Germinal center (tissue), 1 donor: ENCODE measurements at places on chromosomes 7 and 10.

GRCh38 chr10:108721874-108722273 lies 1201.4 kb downstream of the XPNPEP1 start:
- no peak for DNase-seq

DNA sequence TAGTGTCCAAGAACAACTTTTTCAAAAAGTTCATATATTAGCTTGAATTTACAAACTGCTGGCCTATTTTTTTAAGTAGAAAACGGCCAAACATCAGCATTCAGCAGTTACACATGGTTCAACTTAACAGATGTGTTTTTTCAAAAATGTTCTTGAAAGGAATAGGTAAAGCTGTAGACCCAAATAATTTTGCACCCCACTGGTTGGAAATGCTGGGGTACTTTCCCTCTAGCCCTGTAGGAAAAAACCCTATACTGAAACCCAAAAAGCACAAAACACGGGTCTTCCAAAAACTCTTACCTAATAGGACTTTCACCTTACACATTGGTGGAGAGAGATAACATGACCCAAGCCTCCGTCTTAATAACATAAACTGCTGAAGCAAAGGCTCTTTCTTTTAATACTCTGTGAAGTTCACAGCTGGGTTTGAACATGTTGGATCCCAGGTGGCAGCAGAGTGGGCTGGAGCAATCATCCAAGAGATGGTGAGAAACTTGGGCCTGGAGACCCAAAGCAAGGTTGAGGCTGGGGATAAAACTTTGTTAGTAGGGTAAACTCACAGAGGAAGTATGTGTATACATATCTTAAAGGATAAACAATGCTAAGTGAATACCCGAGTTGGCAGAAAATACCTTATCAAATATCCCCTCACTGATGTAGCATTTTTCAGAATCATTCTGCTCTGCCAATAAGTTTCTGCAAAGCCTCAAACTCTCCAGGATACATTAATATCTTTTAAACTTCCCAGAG lies 629 bp upstream of the DNAJC9 start:
- DNase-seq, result no peak

DNA sequence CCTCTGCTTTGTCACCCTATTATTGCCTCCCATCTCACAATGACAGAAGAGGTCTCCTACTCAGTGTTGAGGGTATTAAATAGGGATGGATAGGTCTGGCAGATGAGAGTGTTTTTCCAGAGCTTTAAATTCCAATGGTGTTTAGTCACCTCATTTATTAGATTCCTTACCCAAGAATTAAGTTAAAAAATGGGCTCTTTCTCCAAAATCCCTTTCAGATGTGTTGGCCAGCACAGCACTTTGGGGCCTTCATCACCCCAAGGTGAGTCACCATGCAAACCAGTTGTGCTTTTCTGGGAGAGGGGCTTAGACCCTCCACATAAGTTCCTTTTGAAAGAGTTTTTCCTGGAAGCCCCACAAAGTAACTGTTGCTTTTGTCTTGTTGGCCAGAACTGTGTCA lies 78.4 kb downstream of the CYP26A1 start:
- DNase-seq, result no peak

DNA sequence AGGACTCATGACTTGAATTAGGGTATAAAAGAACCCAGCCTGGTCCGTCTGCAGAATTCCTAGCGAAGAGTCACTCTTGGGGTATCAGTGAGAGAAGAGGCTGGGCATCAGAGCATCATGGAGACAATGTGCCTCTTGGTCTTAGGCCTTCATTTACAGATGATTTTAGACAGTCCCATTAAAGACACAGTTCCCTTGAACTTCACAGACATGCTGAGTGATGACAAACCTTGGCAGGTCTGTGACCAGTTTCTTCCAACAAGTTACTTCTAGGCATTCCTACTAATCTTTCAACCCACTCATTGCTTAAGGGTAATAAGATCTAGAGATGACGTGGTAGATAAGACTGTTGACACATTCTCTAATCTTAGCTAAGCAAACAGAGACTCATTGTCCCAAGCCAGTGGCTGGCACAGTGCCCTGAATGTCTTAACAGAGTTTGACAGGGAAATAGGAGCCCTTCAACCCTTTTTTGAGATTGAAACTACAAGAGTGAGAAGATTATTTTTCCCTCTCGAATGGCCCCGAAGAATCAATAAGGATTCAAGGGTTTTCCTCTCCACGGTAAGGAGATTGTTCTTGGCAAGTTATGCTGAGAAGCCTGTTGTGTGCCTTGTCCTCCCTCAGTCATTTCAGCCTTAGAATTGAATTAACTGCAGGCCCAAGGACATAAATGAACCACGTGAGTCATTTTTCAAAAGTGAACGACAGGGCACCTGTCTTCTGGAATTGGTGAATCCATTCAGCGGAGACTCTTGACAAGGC lies 281.1 kb downstream of the CCDC3 start:
- no peak for DNase-seq

GRCh38 chr7:12031186-12031585 lies 179.9 kb upstream of the TMEM106B start:
- no peak for DNase-seq

- no peak for DNase-seq
Observed at GRCh38 chr7:102236102-102236501, 50.6 kb upstream of the SH2B2 start.

DNA sequence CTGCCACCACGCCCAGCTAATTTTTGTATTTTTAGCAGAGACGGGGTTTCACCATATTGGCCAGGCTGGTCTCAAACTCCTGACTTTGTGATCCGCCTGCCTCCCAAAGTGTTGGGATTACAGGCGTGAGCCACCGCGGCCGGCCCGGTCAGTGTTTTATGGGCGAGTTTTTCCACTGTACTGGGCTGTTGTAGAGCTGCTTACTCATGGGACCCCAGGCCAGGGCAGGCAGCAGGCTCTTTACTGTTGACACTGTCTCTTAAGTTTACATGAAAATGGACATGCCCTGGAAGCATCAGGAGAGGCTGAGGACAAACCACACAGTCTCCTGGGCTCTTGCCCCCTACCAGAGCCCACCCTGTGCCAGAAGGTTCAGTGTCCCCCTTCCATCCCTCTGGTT lies 11.2 kb downstream of the NACAD start:
- DNase-seq, result no peak

DNA sequence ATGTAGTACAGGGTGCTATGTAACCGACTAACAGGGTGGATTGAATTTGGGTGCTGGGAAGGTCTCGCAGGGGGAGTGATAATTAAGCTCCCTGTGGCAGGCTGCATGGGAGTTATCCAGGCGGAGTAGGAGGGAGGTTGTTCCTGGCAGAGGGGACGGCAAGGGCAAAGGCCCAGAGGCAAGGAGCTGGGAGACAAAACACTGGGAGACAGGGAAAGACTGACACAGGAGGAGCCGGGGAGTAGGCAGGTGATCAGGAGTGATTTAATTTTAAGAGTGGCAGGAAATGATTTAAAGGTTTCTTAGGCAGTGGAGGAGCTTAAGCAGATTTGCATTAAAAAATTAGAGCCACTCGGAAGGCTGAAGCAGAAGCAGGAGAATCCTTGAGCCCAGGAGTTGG lies 40.7 kb upstream of the LEP start:
- DNase-seq, result no peak

DNA sequence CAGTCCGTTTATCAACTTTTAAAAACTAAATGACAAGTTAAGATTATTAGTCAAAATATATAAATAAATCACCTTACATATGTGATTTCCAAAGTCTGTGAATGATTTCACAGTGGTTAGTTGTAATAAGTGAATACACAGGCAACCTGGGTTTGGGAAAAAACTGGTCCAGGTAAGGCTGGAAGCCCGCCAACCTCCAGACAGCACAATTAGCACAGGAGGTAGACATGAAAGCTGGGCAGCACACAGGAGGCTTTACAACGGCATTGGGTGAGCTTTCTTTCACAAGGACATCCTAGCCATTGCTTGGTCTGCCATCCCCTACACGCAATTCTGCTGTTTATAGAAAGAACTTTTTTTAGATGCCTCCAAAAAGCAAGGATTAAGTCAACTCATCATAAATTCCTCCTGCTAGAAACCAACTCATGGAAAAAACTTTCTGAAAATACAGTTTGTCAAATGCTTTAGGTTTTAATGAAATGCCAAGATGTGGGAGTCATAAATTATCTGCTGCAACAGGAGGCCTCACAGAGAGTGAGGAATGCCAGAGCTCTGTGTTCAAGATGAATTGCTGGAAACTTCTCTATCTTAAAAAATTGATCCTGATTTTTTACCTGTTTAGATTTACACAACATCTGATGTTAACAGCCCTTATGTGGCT lies 346.8 kb upstream of the NFE2L3 start:
- DNase-seq, result no peak

GRCh38 chr10:36677431-36677768 lies 448.0 kb upstream of the ANKRD30A start:
- DNase-seq, result no peak

DNA sequence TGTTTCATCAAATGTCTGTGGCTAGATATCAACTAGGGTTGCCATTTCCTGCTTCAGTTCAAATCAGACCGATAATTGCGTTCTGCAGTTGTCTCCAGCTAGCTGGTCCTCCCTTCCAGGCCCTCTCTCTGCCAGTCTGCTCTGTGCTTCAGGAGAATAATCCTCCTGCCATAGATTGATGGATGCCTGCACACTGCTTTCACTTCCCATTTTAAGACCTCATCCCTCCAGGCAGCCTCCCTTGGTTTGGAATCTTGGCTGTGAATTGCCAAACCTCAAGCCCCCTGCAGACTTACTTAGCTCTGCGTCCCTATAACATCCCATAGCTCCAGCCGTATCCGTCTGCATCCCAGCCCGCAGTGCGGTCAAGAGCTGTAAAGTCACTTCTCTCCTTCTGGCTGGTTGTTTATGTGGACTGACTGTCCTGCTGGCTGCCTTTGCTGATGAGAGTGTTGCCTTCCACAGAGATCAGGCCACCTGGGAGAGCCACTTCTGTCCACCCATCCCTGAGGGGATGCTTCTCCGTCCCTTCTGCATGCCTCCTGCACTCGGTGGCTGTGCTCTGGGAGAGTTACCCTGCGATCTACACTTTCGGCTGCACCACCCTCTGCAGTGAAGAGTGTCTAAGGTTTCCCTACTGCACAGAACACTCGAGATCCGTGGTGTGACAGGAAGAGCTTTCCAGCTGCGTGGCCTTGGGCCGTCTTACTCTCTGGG lies 22.4 kb upstream of the KLF6 start:
- no peak for DNase-seq

- peak; percentile 50 for DNase-seq
Observed at GRCh38 chr10:62528441-62528840, 154.3 kb downstream of the ZNF365 start.

- no peak for DNase-seq
Observed at GRCh38 chr7:106367664-106368063, 82.9 kb upstream of the NAMPT start.

- no peak for DNase-seq
Observed at GRCh38 chr10:109880886-109881768, 42.2 kb downstream of the XPNPEP1 start.

DNA sequence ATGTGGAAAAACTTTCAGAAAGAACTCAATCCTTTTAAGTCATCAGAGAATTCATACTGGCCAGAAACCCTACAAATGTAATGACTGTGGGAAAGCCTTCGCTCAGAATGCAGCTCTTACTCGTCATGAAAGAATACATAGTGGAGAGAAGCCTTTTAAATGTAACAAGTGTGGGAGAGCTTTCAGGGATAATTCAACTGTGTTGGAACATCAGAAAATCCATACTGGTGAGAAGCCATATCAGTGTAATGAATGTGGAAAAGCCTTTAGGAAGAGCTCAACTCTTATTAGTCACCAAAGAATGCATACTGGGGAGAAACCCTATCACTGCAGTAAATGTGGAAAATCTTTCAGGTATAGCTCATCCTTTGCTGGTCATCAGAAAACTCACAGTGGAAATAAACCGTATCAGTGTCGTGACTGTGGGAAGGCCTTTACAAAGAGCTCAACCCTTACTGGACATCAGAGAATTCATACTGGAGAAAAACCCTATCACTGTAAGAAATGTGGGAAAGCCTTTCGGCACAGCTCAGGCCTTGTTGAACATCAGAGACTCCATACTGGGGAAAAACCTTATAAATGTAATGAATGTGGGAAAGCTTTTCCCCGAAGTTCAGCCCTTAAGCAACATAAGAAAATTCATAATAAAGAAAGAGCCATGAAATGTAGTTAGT lies 10.6 kb downstream of the ZNF485 start:
- DNase-seq, result no peak

DNA sequence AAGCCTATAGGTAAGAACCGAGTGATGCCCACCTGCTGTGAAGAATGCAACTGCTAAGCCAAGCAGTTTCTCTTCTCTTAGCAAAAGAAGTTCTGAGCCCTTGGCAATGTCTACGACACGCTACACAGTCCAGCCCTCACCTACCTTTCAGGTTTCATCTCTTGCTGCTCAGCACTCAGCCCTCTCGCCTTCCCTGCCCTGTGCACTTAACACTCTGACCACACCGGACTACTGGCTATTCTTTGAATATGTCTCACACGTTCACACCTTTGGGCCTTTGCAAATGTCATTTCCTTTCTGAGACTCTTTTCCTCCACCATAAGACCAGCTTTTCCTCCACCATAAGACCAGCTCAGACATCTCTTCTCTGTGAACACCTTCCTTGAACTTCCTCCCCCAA lies 67.0 kb upstream of the ITGB1 start:
- DNase-seq, result no peak

DNA sequence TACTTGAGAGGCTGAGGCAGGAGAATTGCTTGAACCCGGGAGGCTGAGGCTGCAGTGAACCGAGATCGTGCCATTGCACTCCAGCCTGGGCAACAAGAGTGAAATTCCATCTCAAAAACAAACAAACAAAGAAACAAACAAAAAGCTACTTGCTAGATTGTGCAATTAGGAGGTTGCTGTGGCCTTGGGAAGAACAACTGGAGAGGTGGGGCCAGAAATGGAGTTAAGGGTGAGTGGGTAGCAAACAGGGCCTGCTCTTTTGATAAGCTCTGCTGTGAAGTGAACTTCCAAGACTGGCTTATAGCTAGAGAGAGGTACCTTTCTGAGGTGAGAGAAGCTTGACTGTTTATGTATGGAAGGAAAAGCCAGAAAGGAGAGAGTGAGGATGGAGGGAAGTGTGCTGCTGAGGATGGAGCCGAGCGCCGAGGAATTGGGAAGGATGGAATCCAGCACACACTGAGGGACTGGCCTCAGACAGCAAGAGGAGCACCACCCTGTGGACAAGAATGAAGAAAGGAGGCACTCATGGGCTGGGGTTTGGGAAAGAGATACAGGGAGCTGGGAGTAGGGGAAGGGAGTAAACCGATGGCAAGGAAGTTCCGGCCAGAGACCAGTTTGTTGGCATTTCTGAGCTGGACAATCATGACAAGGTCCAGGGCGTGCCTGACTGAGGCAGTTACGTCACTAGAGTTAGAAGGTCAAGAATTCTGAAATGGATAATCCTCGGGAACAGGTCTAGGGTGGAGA lies 7.0 kb upstream of the RPEL1 start:
- DNase-seq, result no peak

- DNase-seq, result no peak
Observed at GRCh38 chr7:129923709-129924108, 29.1 kb downstream of the UBE2H start.

DNA sequence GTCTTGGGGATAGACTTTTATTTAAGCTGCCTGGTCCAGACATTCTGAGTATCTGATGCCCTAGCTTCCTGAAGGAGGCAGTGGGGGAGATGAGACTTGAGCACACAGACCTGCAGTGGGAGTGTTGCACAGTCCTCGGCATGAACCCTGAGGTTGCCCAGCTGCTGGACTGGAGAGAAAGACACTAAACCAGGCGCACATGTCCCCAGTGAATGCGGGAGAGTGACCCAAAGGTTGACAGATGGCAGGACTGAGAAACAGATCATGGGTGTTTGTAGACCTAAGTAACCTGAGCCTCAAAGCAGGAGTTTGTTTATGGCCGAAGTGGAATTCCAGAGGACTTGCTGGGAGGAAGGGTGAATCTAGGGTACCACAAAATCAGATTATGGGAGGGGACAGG lies 15.7 kb upstream of the MSRB2 start:
- DNase-seq, result no peak

GRCh38 chr10:93390306-93391090 lies 91.6 kb downstream of the MYOF start:
- DNase-seq, result no peak
